ENCODE measurements at places on chromosomes 5 and 9. TPM values are rescaled to one million over a fixed set of nuclear protein-coding genes. Genes with fewer than 3 reads are reported as not detected.

Gene HCN1
- not detected for total RNA-seq

- no peak for DNase-seq
Observed at GRCh38 chr9:120910643-120911042, 16.0 kb downstream of the TRAF1 start.

Gene CDK9
- total RNA-seq, result 36.9 TPM

DNA sequence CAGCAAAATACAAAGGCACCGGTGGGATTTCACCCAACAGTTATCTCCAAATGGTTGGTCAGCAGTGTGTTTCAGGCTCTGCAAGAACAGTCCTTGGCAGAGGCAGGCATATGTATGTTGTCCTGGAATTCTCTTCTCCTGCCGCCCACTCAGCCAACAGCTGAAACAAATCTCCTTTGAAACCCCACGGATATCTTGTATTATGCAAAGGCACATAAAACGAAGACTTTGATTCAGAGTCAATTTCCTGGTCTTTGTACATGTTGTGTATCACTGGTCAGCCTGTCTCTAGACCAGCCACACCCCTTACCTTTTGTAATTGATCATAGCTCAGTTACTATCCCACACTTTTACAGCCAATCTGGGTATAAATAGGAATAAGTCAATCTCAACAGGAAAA, 29.2 kb downstream of the FREM1 start:
- no peak for DNase-seq

DNA sequence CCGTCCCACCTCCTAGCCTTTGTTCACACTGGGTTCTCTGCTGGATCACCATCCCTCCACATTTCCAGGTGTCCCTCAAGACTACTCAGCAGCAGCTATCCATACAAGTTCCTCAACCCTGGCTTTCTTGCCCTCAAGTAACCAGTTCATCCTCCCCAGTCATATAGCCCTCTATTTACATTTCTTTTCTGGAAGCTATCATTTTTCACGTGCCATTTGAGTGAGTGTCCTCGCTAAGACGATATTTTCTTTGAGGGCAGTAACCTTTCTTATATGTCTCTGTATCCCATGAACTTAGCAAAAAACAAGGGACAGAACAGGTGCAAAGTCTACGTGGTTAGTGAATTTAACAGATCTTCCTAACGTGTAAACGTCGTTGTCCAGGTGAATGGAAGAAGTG, 29.6 kb upstream of the KCNMB1 start:
- no peak for DNase-seq

- DNase-seq, result no peak
Observed at GRCh38 chr9:71904076-71904475, 6.9 kb downstream of the ABHD17B start.

Gene CTXN3
- not detected for total RNA-seq

DNA sequence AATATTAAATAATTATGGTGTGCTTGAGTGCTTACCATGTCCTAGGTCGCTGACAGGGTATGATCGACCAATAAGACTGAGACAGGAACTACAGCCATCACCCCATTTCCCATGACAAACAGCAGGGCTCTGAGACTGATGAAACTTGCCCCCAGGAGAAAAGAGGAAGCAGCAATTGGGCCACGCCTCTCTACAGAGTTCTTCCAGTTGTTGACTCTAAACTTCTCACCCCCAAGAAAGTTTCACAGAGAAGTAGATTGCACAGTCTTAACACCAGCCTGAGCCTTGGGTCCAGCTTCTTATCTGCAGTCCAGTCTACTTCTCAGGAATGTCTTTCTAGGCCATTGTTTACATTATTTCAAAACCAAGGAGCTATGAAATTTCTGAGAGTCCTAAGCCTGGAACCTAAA, 182.2 kb upstream of the ANKRD55 start:
- peak; percentile 12 for DNase-seq

Gene FBXL7
- total RNA-seq, result 4.0 TPM

Gene RPL12
- total RNA-seq, result 1,722 TPM

Gene C5orf58
- total RNA-seq, result not detected

All from A172 (cell line).